ENCODE measurements at places on chromosomes 2 and 18.

DNA sequence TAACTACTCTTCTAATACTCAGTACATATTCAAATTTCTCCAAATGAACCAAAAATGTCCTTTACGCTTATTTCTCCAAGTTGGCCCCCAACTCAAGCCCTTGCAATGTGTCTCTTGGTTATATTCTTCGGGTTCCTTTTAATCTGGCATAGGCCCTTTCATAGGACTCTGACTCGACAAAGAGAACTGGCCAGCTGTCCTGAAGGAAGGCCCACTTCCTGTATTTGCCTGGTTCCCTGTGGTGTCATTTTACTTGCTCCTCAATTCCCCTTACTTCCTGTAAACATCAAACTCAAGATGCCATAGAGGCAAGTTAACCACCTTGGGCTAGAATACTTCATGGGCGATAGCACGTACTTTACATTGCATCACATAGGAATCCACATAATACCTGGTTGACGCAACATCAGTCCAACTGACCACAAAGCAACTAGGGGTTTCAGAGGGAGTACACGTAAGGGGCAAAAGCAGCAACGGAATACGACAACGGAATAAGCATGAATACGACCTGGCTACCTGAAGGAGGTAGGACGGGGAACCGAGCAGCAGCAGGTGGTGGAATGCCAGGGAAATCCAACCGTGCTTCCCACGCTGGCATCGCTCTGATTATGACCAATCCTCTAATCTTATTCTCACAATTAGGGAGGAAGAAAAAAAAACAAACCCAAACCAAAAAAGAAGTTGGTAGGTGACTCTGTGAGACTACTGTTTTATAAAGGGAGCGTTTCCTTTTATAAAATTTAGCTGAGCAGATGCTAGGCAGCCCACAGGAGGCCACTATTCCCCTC, 823 bp upstream of the GORASP2 start:
- DNase-seq, result no peak

DNA sequence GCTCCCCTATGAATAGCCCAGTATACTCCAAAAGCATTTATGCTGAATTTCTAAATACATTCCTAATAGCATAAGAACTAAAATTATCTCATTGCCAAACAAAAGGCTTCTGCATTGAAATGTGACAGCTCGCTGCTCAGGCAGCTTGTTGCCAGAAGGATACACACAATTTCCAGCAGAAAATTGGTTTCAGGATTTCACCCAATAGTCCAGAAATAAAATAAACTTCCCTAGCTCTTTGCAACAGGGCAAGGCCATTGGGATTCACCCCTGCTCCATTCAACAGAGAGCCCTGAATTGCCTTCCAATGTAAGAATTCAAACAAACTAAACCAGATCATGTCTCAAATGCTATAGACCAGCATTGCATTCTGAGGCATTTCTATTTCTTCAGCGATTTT, 70.7 kb downstream of the RBM43 start:
- no peak for DNase-seq

DNA sequence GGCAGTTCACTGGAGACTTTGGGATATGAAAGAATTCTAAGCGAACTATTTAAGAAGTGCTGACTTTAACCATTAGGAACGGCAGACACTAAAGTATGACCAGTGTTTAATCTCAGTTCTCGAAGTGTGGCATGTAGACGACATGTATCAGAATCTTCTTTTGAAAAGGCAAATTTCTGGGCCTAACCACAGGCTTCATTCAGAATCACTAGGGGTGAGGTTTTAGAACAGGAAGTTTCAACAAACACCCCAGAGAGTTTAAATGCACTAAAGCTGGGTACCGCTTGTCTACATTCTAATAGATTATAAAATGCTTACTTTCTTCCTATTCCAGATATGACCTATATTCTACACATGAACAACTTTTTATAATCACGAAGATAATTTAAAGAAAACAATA, 180.3 kb downstream of the ANKRD44 start:
- no peak for DNase-seq

DNA sequence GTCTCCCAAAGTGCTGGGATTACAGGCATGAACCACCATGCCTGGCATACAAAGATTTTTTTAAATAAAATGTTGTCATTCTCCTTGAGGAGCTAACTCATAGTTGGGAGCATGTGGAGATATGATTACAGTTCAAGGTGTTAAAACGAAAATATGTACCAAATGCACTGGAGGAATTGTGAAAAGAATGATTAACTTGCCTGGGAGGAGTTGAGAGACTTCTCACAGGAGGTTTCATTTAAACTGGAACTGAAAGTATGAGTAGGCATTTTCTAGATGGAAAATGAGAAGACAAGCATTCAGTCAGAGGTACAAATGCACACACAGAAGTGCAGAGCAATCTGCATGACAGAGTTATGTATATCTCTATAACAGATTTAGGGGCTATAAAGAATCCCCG, 126.6 kb upstream of the PDE1A start:
- no peak for DNase-seq

All from stimulated activated CD8-positive, alpha-beta memory T cell treated with anti-CD3 and anti-CD28 coated beads, Interleukin-2, amount 100 ng/mL, for 48 hours (primary cell).